Dorsolateral prefrontal cortex (tissue), 122 donors: ENCODE measurements at places on chromosomes 6 and 20.

DNA sequence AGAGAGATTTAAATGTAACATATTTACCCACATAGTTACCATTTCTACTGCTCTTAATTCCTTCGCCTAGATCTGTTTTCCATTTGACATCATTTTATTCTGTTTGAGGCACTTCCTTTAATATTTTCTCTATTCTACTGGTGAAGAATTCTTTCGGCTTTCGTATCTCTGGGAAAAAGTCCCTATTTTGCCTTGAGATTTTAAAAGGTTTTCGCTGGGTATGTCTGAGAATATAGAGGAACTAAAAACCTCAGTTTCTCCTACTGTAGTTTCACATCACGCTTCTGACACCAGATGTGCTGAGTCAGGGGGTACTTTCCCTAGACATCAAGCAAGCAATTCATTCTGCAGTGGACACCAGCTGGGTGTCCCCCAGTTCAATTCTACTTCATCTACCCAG is 61.7 kb downstream of the E2F3 start:
- DNase-seq, result no peak

- no peak for DNase-seq
Observed at GRCh38 chr20:10249048-10249770, 30.6 kb downstream of the SNAP25 start.

DNA sequence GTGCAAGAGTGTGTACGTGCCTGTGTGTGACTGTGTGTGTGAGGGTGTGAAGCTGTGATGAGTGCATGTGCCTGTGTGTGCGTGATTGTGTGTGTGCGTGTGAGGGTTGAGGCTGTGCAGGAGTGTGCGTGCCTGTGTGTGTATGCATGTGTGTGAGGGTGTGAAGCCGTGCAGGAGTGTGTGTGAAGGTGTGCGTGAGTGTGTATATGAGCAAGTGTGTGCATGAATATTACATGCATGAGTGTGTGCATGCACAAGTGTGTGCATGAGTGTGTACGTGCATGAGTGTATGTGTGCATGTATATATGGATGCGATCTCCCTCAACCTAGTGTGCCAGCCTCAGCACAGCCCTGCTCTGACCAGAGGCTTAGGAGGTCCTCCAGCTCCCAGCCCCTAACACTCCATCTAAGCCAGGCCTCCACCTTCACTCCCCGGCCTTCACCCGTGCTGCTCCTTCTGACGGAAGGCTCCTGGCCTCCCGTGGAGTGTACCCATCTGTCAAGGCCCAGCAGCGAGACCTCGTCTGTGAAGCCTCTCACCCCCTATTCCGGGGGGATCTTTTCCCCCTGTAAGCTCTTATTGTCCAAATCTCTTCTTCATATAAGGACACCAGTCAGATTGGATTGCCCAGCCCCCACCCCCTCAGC is 19.9 kb upstream of the PHACTR3 start:
- DNase-seq, result no peak

DNA sequence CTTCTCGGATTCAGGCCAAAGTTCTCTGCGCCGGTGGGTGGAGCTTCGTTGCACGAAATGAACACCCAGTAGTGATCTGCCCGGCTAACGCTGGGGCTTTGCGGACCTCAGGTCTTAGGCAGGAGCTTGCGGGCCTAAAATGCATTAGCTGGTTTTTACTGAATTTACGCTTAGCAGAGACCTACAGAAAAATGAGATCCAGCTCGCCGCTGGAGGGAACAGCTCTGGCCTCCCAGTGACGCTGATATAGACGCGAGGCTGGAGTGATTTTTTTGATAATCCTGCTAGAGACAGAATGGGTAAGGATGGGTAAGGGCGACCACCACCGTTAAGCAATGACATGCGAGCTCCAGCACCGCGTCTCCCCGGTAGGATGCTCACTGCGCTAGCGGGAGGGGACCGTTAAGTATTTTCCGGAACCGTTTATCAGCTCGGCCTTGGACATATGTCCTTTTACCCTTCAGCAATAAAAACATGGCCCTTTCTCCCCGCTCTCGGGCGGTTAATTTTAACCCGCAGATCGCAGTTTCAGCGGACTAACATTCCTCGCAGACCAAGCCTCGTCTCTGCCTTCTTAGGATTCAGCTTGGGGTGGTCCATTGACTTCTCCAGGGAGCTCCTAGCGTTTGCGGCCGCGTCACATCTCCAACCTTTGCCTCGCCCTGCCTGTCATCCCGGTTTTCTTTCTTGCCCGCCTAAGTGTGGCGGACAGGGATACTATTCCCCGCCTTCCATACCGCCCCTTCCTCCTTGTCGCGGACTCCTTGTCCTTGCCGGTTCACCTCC is 109.3 kb downstream of the GPX5 start:
- DNase-seq, result peak; percentile 92

DNA sequence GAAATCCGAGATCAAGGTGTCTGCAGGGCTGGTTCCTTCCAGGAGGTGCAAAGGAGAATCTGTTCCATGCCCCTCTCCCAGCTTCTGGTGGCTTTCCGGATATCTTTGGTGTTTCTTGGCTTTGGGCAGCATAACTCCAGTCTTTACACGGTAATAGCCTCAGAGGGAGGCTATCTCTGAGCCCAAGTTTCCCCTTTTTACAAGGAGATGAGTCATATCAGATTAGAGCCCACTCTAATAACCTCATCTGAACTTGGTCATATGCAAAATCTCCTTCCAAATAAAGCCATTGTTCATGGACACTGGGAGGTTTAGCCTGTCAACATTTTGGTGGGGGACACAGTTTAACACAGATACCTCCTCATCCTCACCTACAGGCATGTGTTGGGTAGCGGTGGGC is 213.7 kb downstream of the ATXN1 start:
- DNase-seq, result no peak

DNA sequence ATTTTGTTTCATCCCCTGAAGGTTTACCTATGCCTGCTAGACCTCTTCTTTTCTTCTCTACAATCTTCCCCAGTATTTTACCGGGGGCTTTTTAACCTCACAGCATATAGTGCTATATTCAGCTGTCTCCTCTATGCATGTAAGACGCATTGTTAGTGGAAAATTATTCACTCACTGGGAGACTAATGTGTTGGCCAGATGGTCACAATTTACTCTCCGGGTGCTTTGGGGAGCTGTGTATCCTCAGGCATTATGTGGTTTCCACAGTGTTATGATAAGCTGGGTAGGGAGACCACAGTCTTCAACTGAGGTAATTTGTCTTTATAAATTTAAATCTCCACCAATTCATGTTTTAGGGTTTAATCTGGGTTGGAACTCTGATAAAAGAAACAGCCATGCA is 553.8 kb upstream of the PTCHD4 start:
- DNase-seq, result no peak

GRCh38 chr20:36538026-36538722 is 3.1 kb upstream of the MYL9 start:
- no peak for DNase-seq

- DNase-seq, result no peak
Observed at GRCh38 chr20:58877976-58878360, 25.5 kb downstream of the GNAS start.
